ENCODE measurements at places on chromosomes 7 and 10.

GRCh38 chr7:155837126-155837479 is 24.8 kb upstream of the SHH start:
- no peak for DNase-seq

GRCh38 chr10:29857843-29858701 is 201.3 kb downstream of the JCAD start:
- no peak for DNase-seq

GRCh38 chr10:64374346-64374745 is 853.1 kb downstream of the REEP3 start:
- no peak for DNase-seq

DNA sequence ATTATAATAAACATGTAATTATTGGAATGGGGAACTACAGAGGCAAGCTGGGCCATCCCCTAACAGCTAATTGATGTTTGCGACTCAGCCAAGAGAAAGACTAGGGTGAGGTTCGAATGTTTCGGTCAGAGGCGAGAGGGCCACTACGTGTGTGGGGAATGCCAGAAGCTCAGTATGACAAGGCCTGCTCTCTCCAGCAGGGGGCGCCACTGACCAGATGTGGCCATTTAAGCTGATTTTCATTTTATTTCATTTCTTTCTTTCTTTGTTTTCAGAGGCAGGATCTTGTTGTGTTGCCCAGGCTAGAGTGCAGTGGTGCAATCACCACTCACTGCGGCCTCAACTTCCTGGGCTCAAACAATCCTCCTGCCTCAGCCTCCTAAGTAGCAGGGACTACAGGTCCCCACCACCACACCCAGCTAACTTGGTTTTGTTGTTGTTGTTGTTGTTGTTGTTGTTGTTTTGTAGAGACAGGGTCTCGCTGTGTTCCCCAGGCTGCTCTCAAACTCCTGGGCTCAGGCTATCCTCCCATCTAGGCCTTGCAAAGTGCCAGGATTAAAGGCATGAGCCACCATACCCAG is 38.1 kb downstream of the TMEM130 start:
- no peak for DNase-seq

GRCh38 chr7:102155821-102156441 is 130.7 kb upstream of the SH2B2 start:
- DNase-seq: no peak

Measured in NCI-H524 treated with DMSO at 0.1 percent for 48 hours (cell line).